Right cardiac atrium (tissue), 5 donors: ENCODE measurements at places on chromosomes 1 and 21. TPM values are rescaled to one million over a fixed set of nuclear protein-coding genes. Genes with fewer than 3 reads are reported as not detected.

DNA sequence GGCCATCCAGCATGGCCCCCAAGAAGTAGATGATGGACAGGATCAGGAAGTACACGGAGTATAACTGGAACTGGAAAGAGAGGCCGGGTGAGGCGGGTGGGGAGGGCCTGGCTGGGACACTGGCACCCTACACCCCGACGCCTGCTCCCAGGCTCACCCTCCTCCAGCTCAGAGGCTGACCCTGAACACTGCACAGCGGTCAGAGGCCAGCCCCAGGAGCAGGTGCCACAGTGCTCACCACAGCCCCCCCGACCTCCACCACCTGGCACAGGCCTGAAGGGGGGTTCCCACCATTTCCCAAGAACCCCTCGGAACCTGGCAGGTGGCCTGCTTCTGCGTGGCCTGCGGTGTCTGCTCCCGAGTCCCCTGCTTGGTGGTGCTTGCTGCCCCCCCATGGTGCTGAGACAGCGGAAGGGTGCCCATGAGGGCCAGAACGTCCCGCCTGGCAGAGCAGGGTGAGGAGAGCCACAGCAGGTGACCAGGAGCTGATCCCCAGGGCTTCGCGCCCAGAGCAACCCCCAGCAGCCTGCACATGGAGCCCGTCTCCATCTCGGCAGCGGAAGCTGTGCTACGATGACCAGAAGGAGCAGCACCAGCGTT is 26.1 kb downstream of the SLC19A1 start:
- DNase-seq = peak; percentile 43

IFNLR1 gene
- total RNA-seq = 3.3 TPM

LCE2D gene
- not detected for total RNA-seq

GRCh38 chr1:18608534-18608933 is 22.1 kb upstream of the PAX7 start:
- DNase-seq = no peak

DNA sequence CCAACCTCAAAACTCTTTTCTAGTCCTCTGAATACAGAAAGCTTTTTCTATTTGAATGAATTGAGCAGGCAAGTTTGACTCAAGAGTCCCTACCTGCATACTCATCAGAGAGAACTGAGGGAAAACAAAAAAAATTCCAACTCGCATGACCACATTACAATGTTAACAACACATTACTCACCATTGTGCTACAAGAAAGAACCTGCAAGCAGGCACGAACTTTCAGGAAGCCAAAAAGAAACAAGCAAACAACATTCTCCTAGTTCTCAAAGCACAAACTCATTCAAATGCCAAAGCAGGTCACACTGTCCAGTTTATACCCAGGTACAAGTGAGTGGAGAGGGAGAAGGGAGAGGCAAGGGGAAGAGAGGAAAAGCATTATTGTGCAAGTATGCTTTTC is 14.6 kb downstream of the OTUD7B start:
- no peak for DNase-seq

KLHL12 gene
- 16.8 TPM for total RNA-seq

GRCh38 chr1:9671377-9672140 is 20.0 kb downstream of the PIK3CD start:
- DNase-seq = no peak

- no peak for DNase-seq
Observed at GRCh38 chr21:34029743-34030528, 43.4 kb upstream of the MRPS6 start.

MYCL gene
- 0.51 TPM for total RNA-seq

AMY2B gene
- 27.4 TPM for total RNA-seq

RNU1-1 gene
- total RNA-seq = 6,377 TPM

- no peak for DNase-seq
Observed at GRCh38 chr1:216090556-216090955, 332.7 kb downstream of the USH2A start.

DNA sequence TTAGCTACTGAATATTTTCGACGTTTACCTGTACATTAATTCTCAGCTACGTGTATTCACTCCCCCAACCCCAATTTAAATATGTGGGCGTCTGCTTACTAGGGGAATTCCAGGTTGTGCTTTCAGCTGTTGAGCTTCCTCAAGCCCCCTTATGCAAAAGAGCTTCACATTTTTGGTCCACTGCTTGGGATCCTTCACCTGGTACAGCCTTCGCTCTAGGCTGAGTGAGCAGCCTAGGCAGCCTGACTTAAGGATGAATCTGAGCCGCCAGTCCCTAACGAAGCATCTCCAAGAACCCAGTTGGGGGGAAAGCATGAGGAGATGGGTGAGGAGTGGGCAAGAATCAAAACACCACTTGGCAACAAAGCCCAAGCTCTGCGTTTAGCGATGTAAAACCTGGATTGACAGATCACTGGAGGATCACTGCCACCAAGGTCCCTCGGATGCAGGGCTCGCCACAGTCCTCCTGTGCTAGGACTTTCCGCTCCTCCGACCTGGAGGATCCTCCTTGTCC is 674 bp downstream of the BCL10 start:
- DNase-seq = no peak

- no peak for DNase-seq
Observed at GRCh38 chr1:32714277-32714676, 11.7 kb upstream of the SYNC start.

RPE65 gene
- total RNA-seq = not detected

LGALS8 gene
- total RNA-seq = 67.5 TPM

DNA sequence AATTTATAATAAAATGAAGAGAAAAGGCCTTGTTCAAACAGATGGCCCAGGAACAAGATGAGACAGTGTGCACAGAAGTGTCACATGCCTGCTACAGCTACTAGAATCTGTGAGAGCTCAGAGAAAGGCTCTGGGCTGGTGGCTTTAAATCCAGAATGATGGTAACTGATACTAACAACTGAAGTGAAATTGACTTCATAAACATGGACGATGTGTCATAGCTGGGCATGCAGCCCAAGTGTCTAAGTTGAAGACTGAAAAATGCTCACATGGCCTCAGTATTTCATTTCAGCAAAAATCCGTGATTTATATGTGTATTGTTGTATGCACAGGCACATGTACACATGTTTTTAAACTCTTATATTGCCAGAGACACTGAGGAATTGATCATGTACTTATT is 208.3 kb upstream of the RUNX1 start:
- peak; percentile 79 for DNase-seq

DNA sequence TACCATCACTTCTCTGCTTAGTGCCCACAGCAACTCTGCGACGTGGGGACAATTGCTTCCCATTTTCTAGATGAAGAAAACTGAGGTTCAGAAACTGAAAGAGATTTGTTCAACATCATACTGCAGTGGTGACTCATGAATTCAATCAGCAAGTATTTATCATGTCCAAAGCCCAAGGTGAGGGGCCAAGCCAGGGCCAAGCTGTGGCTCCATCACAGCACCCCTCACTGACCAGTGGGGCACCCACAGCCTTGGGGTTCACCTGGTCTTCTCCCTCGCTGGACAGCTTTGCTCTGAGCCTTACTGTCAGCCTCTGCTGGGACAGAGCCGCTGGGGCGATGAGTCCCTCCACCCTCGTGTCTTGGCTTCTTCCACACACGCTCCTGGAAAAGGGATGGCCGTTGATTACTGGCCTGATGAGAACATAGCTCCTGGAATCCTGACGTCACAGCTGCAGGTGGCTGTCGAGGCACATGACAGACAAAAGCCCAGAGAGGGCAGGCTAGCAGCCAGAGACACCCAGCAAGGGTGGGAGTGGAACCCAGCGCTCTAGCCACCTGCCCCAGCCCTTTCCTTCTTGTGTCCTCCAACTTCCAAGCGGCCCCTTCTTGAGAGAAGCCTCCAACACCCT is 6.2 kb downstream of the EDN2 start:
- no peak for DNase-seq

GRCh38 chr1:39720094-39720999 is 18.3 kb upstream of the PPIE start:
- no peak for DNase-seq

- DNase-seq = no peak
Observed at GRCh38 chr1:214264976-214265375, 16.0 kb upstream of the SMYD2 start.

GRCh38 chr1:150887018-150887417 is at the start of gene CTXND2:
Gene CTXND2, plus strand, starts transcription at chr1:150887136. Its CDS starts 25,179 bp downstream, at chr1:150912315.
- no peak for DNase-seq

DNA sequence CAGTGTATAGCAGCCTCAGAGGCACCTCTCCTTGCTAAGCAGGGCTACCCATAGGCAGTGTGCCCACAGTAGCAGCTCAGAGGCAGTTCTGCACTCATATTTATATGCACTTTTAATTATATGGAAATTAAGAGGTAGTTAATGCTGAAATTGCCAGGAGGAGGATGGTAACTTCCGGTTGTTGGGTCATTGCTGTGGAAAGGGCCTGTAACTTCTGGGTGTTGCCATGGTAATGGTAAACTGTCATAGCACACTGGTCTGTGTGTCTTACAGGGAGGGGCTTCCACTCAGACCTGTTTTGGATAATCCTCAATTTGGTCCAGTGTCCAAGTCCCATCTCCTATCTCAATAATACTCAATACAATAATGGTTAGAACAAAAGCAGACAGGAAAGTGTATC is 7.6 kb downstream of the CFH start:
- DNase-seq = no peak

GRCh38 chr1:172670791-172671190 is 11.9 kb downstream of the FASLG start:
- no peak for DNase-seq

- DNase-seq = peak; percentile 90
Observed at GRCh38 chr1:15343729-15344128, 66.0 kb upstream of the EFHD2 start.

GRCh38 chr1:26020330-26020768 is 1.2 kb upstream of the EXTL1 start:
- DNase-seq = no peak

- peak; percentile 46 for DNase-seq
Observed at GRCh38 chr1:110673805-110674336, 869 bp downstream of the KCNA3 start.

PRKAB2 gene
- total RNA-seq = 39.0 TPM

DNA sequence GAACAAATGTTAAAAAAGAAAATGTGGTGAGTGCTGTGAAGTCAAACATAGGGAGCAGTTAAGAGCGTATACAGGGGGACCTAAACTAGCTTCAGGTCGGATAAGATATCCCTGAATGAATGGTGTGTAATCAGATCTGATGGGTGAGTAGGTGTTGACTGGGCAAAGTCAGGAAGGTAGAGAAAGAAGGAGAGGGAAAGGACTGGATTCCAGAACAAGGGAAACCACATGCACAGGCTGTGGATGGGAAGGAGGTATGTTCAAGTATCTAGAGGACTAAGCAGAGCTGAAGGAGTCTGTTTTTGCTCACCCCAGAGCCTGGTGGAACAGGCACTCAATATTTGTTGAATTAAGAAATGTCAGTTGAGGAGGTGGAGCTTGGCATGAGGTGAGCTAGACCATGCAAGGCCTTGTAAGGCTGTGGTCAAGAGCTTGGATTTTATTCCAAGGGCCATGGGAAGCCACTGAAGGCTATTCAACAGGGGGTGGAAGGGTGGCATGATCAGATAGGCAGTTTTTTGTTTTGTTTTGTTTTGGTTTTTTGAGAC is 27.4 kb downstream of the MAP7D1 start:
- no peak for DNase-seq

GOLT1A gene
- not detected for total RNA-seq

PADI2 gene
- total RNA-seq = 0.25 TPM

GRCh38 chr1:217462159-217462558 is 168.7 kb downstream of the GPATCH2 start:
- no peak for DNase-seq
